ENCODE measurements at places on chromosomes 5 and 9.

- no peak for DNase-seq
These were observed 120.2 kb upstream of the TRIM32 start for GRCh38 chr9:116566677-116567488.

DNA sequence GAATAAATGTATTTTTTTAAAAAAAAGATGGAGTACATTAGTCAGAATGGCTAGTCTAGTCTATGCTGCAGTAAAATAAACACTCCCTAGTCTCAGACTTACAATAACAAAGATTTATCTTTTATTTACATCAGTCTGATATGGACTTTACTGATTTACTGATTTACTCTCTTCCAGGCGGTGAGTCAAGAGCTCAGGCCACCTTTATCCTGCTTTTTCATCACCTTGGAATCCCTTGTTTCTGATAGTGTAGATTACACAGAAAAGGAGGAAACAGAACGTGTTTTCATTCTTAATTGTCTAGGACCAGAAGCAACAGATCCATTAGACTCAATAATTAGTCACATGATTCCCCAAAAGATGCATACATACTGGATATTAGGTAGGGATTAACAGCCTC lies 290.1 kb upstream of the TRPC7 start:
- no peak for DNase-seq

- no peak for DNase-seq
These were observed 239.9 kb upstream of the PAPPA start for GRCh38 chr9:115913696-115914095.

GRCh38 chr5:71810023-71810422 lies 90.9 kb downstream of the CARTPT start:
- DNase-seq: no peak

DNA sequence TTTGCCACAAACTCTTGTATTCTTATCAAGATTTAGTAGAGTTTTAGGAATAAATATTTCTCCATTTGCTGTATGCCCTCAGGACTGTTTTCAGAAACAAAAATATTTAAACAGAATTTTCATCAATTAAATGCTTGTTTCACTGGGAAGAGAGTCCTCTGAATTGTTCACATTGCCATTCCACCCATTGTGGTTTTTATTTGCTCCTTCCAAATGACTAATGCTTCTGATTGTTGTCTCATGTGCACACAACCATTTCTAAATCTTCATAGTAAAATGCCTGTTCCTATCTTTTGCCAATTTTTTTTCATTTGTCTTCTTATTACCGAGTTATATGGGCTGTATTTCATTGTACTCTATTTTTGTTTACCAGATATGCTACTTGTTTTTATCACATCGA lies 10.6 kb downstream of the MARCOL start:
- no peak for DNase-seq

DNA sequence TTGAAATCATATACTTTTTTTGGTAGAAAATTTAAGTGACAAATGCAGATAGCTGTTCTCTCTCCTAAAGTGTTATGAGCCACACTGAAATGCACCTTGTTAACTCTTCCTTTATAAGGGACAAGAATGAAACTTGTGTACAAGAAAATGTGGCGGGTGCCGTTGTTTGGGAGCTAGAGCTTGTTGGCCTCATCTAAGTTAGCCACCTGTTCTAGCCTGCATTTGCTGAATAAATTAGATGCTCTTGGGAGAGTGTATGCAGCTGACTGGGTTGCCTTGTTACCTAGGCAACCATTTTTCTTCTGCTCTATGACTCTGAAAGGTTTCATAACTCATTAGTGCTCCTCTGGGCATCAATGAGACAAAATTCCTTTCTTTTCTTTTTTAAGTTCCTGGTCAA lies 174.3 kb downstream of the TAF11L14 start:
- no peak for DNase-seq

- no peak for DNase-seq
These were observed 12.0 kb downstream of the SAXO1 start for GRCh38 chr9:19020886-19021455.

DNA sequence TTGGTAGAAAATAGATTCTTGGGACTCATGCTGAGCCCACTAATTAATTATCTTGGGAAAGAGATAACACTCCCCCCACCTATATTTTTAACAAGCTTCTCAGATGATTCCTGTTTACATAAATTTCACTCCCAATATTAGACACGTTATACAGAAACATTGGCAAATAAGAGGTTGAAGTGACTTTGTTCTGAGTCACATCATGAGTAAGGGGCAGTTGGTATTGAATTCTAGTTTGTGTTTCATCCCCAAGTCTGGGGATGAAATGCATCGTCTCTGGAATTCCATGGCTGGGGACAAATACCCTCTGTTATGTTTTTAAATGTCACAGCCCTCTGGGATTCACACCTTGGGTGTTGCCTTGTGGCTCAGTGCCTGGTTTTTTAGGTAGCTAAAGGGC lies 41.0 kb downstream of the BASP1 start:
- no peak for DNase-seq
